ENCODE measurements at places on chromosomes 5 and 9. TPM values are rescaled to one million over a fixed set of nuclear protein-coding genes. Genes with fewer than 3 reads are reported as not detected.
A peak's percentile ranks its signal among the peaks of the same experiment; 100 is the strongest.

DNA sequence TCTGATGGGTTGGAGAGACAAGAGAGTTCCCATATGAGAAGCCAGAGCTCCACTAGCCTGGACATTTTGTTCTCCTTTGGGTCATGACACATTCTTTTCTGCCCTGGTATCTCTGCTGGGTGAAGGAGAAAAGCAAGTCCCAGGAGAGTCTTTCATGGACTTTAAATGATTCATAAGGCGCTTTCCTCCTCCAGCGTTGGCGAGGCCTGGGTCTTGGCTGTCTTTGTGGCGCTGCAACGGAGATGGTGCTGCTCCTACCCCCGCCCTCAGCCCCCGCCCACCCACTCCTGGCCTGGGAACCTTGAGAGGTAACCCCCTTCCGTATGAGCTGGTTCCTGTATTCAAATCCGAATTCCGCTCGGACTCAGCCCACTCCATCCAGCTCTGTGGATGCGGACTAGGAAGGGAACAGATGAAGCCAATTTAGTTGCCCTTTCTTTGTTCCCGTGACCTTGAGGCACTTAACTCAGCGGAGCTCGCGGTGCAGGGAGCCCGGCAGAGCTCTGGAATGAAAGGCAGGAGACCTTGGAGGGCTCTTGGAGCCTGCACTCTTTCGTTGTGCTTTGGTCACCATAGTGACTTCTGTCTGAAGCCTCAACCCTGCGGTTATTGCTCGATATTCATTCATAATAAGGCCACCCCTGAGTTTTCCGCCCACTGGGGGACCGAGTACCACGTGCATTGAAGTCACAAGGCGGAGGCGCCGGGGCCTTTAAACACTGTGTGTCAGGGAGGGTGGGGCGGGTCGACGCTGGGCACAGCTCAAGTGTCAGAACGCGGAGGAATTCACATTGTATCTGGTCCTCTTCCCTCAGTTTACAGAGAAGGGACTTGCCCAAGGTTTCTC is 14.0 kb upstream of the PWWP2A start:
- DNase-seq = peak; percentile 17

DNA sequence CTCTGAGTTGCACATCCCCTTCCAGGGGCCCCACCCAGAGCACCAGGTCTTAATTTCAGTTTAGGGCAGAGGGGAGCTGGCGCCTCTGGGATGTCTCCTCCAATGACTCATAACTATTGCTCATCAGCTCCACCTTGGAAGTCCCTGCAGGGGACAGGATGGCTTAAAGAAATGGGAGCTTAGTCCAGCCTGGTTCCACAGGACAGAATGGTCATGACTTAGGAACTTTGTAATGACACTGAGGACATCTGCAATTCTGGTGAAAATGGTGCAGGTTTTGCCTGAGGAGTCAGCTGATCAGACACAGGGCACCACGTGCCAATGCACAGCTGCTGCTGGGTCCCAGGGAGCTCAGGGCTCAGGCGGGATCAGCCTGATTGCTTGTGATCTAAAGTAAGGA is 16.4 kb upstream of the PPP1R26 start:
- no peak for DNase-seq

DNA sequence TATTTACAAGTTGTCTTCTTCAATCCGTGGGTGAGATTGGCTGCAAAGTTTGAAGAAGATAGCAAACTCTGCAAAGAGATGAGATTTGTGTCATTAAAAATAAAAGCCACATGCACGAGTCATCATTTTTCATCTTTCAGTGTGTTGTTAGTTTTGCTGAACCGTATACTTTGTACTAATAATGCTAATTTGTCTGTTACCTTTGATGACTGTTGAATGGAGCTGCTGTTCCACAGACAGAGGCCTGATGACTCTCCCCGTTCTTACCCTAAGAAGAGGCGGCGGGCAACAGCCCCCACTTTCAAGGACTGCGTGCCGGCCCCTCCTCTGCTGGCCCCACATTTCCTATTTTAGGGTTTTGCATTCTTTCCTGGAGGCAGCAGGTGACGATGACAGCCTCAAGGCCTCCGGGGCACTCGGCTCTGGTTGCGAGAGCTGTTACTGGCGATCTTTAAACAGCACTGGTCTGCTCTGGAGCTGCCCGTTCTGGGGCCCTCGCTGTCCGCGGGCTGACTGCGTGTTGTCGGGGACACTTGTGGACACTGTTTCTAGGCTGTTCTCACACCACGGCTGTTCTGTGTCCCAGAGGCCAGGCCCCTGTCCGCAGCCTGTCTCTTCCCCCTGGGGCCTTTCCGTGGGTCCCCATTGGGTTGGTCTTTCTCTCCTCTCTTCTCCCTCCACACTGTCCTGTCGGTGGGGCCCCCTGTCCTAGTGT is 35.1 kb downstream of the NDUFS6 start:
- DNase-seq = no peak

GRCh38 chr5:54329731-54330709 is 19.6 kb upstream of the ARL15 start:
- DNase-seq = no peak

DNA sequence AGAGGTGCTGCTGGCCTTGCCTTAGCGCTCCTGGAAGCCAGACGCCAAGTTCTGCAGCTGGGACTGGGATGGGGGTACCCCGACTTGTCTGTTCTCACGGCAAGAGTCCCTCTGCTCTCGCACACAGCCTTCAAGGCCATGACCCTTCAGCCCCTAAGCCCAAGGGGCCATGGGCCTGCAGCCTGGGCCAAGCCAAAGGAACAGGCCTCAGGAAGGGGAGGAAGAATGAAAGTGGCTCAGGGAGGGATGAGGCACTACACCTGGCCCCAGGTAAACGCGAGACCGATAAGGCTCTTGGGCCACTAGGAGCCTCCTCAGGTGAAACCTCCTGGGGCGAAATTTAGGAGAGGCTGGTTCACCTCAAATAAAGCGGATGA is 3.9 kb downstream of the EBF1 start:
- DNase-seq = no peak

- no peak for DNase-seq
These were observed 35.9 kb downstream of the SAXO1 start for GRCh38 chr9:18997151-18997550.

DNA sequence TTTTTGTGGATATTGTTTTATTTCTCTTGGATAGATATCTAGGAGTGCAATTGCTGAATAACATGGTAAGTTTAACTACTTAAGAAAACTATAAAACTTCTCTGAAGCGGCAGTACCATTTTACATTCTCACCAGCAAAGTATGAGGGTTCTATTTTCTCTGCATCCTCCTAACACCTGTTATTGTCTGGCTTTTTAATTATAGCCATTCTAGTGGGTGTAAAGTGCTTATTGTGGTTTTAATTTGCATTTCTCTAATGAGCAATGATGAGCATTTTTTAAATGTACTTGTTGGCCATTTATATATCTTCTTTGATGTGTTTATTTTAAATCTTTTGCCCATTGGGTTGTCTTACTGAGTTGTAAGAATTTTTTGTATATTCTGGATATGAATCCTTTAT is 28.7 kb downstream of the SMIM32 start:
- DNase-seq = no peak

- DNase-seq = no peak
These were observed 74.0 kb downstream of the CHSY3 start for GRCh38 chr5:129978270-129978669.

DNA sequence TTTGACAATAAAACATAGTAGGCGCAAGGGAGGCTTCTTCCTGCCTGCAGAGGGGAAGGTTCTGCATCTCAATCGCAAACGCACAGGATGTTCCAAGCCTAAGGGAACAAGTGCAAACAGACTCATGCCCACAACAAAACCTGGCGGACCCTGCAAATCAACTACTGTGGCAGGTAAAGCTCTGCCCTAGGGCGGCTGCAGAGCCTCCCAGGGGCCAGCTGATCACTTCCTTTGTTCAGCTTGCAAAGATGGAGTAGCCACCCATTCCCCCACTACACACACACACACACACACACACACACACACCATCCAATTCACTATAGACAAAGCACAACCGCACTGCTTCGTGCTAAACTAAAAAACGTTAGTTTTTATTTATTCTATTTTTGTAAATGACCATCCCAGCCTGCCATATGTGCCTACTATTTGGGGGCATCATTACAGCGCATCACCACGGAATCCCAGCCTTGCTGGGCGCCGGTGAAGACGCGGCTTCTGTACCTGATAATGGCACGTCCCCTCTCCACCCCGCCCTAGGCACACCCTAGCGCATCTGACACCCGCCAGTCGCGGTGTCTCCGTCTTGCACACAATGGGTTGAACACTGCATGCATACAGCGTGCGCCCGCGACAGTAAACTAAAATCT is 57.6 kb downstream of the DPYSL3 start:
- no peak for DNase-seq

DNA sequence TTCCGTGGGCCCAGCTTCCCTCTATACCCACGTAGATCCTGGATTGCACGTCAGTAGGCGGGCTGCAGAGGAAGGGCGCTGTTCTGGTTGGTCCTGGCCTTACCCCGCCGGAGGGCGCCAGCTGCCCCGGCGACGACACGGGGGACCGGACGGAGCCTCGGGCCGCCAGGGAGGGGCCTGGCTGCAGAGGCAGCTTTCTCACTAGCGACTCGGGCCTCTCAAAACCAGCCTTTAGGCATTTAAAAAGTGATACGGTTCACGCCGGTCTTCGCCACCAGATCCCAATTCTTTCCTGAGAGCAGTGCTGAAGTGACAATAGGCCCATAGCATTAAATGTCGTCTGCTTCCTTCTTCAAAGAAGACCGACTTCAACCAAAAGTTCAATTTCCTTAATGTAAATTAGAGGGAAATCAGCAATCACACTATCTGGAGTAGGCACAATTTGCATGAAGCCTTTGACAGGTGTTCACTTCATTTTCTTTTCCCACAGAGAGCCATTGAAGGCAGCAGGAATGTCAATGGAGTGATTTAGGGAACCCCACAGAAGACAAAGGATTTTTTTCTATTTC is 17.6 kb upstream of the UBE2D2 start:
- peak; percentile 48 for DNase-seq

The LCN9 gene
- not detected for total RNA-seq

The GHR gene
- total RNA-seq = 1.6 TPM

The KCNN2 gene
- 29.8 TPM for total RNA-seq

The PCDHA13 gene
- total RNA-seq = 13.5 TPM

All from frontal cortex (tissue), 4 donors.